ENCODE measurements at places on chromosomes 5 and 9.
A peak's percentile ranks its signal among the peaks of the same experiment; 100 is the strongest.

DNA sequence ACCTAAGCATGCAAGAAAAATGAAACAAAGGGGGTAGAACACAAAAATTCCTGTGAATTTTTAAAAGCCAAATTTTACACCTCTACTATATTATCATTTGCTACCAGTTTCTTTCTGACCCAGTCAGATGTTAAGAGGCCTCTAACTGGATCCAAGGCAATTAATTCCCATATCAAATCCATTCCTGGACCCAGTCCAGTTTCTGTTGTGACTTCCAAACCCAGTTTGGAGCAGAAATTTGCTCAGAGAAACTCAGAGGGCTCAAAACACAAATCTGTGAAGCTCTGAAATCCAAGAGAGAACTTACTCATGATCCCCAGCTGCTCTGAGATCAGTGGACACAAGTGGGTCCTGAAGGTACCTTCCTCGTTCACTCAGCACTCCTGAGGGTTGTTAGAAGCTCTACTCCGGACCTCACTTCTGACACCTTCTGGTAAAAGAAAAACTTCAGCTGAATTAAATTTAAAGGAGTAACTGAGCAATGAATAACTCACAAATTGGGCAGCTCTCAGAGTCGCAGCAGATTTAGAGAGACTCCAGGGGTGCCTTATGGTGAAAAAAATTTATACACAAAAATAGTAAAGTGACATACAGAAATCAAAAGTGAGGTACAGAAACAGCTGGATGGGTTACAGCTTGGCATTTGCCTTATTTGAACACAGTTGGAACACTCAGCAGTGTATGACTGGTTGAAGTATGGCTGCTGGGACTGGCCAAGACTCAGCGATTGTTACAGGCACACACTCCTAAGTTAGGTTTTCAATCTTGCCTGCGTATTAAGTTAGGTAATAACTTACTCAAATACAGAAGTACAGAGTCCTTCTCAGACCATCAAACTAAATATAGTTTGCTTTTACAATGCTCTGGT lies 32.4 kb downstream of the INSL4 start:
- no peak for DNase-seq

DNA sequence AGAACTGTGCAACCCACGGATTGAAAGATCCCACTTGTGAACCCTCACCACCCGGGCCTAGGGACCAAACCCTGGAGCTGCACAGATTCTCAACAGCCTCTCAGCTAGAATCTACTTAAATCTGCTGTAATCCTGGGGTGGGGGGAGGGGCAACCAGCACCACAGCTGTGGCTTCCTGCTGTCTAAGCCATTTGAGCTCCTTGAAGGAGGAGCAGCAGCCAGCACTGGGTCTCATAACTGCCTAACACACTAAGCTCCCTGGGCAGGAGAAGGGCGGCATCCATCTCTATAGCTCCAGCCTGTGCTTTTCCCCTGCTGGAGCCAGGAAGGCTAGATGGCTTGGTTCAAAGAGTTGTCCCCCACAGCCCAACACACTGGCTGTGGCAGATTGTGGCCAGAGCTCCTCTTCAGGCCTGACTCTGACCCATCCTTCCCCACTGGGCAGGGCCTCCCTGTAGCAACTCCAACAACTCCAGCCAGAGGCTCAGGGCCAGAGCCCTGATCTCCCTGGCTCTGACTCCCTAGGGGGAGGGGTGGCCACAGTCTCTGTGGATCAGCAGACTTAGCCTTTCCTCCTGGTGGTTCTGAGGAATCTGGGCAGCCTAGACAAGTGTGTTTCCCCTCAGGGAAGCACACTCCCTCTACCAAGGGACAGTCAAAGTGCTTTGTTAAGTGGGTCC lies 72.0 kb upstream of the C9orf72 start:
- DNase-seq: no peak

DNA sequence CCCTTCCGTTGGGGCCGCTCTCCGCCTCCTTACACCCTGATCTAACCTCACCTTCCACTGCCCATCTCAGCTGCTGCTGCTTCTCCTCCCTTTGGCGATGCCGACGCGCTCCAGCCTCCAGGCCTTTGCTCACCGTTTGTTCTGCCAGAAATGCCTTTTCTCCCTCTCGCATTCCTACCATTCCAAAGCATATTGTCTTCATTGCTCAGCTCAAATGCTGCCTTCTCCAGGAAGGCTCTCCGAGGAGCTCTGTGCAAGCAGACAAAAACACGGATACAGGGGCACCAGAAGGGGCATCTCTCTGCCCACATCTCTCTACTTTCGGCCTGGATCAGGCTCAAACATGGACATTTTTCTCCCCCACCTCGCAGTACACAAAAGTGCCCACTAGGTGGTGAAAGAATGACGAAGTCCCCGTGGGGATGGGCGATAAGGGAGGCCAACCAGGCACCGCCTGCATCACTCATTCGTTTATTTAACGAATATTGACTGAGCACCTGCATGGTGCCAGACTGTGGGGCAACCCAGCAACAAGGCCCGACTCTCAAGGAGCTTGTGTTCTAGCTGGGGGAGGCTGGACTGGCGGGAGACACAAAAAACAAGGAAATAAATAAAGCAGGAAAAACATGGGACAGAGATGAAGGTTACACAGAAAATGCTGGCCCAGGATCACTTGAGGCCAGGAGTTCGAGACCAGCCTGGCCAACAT lies 7.3 kb upstream of the GRHPR start:
- DNase-seq: peak; percentile 80

DNA sequence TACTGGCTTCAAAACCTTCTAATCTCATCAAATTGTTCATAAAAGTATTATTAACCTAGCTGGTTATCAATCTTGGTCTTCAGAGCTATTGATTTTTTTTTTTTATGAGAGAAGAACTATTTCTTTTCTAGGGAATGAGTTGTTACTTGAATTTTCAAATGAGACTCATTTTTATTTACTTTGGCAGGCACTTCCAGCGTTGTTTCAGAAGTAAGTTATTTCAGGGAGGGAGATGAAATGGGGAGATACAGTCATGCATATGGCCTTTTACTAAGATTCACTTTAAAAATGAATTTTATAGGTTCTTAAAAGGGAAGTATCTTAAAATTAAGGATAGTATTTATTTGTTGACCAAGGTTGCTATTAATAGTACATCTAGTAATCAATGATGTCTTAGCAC lies 129.6 kb downstream of the IZUMO3 start:
- DNase-seq: no peak

DNA sequence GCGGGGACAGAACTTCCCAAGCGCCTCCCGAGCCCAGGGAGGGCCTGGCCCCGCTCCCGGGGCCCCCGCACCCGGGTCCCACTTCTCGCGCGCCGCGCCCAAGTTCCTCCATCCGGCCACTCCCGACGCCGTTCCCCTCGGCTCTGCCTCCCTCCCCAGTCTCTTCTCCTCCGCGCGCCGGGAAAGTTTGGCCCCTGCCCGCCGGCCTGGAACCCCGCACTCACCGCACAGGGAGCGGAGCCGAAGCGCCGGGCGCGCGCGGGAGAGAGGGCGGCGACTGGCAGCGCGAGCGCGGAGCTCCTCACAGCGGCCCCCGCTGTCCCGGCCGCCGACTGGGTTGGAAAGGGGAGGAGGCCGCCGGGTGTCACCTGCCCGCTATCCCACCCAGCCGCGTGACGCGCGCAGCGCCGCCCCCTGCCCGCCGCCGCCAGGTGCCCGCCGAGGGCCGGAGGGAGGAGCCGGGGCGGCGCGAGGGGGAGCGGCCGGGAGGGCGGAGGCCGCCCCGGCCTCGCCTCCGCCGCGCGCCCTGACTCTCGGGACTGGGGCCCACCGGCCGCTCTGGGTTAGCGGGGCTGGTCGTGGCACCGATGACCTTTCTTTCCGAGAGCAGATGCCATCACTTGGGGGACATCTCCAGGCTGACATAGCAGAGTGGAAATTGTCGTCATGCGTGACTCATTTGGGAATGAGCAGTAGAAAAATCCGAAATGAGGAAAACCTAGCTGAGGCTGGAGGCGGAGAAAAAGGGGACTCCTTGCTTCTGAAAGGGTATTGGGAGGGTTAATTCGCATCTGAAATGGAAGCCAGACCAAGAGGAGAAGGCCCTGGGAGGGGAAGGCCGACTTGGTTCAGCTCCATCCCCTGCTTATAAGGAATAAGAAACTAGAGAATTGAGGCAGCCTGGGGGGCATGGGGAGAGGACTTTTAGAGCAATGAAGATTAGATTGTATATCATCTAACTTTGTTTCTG lies at the start of gene ELOVL7:
TSS of gene ELOVL7 (minus strand) at position 334 of the 970 bp plus-strand sequence. CDS start 56,872 bp downstream, outside the sequence.
- DNase-seq: no peak

GRCh38 chr5:107135391-107135790 lies 535.3 kb downstream of the EFNA5 start:
- DNase-seq: no peak

- no peak for DNase-seq
These were observed 2.2 kb downstream of the BARX1 start for GRCh38 chr9:93952784-93953495.

GRCh38 chr9:135901031-135901758 lies 6.2 kb downstream of the CAMSAP1 start:
- DNase-seq: no peak

DNA sequence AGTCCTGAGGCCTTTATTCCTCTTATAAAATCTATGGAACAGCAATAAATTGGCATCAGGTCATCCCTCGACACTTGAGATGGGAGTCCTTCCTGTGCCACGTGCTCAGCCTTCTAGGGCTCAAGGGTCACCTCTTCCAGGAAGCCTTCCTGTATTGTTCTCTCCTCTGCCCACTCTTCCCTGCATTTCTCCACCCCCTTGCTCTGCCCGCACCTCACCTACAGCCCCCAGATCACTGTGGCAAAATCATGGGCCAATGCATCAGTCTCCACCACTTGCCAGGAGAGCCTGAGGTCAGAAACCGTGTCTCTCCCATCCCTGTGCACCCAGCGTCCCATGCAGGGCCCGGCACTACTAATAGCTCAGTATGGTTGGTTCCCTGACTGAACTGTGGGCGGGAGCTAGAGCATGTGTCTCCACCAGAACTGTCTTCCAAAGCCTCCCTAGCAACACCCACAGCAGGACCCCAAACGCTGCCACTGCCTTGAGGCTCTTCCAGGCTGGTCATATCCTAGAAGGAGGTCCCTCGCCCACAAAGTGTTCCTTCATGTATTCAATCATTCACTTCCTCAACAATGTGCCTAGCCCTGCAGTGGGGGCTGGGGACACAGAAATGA lies 13.5 kb downstream of the DUSP1 start:
- no peak for DNase-seq

GRCh38 chr9:127444921-127445850 lies 6.0 kb downstream of the RPL12 start:
- no peak for DNase-seq

DNA sequence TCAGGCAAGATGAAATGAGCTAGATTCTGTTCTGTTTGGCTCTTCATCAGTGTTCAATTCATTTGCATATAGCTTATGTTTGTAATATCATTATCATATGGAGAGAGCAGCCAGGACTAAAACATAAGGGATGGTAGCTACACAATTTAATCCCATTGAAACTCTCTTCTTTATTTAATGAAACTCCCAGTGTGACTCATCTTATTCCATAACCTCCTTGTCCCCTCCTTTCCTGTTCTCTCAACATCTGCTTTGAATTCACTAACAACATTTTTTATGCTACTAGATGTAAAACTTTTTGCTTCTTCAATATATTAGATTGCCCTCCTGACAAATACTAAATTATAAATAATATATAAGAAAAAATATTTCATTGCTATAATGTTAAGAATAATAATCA lies 1823.4 kb downstream of the MAT2B start:
- no peak for DNase-seq

DNA sequence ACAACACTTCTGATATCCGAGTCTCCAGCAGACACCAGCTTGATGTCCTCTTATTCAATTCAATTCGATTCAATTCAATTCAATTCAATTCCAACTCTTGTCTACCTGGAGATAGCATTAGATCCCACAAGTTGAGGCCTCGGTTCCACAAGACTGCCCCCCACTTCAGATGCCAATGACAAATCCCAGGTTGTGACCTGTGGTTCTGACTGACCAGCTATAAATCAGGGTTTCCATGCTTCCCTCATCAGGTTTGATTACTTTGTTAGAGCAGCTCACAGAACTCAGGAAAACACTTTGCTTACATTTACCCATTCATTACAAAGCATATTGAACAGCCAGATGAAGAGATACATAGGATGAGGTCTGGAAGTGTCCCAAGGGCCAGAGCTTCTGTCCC lies 82.6 kb downstream of the ALDH7A1 start:
- DNase-seq: no peak

DNA sequence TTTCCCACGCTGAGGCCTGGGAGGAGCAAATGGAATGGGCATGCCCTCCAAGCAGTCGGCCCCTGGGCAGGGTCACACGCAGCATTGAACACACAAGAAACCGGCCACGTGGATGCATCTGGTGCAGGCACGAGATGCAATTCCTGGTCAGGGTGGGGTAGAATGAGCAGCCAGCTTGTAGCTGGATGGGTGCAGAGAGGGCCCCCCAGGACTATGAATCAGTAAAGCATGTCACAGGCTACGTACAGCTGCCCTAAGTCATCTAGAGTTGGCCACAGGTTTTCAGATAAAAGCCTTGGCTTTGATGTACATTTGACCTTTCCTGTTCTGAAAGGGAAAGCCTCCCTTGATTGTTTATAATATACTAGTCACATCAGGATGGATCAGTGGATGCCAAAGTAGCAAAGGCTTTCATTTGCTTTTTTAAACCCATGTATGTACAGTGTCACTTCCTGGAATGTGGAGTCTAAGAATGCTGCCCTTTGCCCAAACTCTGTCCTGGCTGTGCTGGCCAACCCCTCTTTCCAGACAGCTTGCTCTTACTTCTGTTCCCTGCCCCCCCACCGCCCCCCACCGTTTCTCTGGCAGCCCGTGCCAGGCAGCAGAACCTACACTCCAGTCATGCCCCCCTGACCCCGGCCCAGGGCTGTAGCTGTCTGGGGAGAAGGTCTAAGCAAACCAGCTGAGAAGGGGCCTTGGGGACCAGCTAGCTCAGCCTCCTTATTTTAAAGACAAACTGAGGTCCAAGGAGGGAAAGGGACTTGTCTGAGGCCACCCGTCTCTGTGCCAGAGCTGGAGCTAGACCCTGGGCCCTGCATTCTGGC lies 169.2 kb downstream of the HSPA4 start:
- no peak for DNase-seq

- no peak for DNase-seq
These were observed 47.5 kb upstream of the SLC1A1 start for GRCh38 chr9:4442806-4443205.

GRCh38 chr9:69671879-69672595 lies at the start of gene APBA1:
Gene APBA1, minus strand, starts transcription at chr9:69672371.
- peak; percentile 2 for DNase-seq

DNA sequence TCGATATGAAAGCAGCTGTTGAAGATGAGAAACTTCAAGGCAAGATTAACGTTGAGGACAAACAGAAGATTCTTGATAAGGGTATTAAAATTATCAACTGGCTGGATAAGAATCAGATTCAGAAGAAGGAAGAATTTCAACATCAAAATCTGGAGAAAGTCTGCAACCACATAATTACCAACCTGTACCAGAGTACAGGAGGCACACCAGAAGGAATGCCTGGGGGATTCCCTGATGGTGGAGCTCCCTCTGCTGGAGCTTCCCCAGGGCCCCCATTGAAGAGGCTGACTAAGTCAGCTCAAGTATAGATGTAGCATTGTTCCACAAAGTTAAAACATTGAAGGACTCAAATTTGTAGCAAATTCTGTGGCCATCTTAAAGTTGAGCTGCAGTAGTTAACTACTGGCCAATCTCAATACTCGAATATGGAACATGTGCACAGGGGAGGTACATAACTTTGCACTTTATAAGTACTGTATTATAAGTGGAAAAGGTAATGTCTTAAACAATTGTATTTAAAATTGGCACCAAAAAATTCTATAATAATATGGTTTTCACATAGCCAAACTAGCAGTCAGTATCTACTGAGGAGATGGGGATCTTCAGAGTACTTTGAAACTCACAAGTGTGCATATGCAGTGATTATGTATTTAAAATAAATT lies 237.5 kb downstream of the CHSY3 start:
- no peak for DNase-seq

All from effector memory CD8-positive, alpha-beta T cell (primary cell).